NCI-H1930 (cell line): ENCODE measurements at places on chromosomes 7 and 10.
A peak's percentile ranks its signal among the peaks of the same experiment; 100 is the strongest.

- DNase-seq, result no peak
Observed at GRCh38 chr10:63542835-63543575, 21.8 kb downstream of the REEP3 start.

DNA sequence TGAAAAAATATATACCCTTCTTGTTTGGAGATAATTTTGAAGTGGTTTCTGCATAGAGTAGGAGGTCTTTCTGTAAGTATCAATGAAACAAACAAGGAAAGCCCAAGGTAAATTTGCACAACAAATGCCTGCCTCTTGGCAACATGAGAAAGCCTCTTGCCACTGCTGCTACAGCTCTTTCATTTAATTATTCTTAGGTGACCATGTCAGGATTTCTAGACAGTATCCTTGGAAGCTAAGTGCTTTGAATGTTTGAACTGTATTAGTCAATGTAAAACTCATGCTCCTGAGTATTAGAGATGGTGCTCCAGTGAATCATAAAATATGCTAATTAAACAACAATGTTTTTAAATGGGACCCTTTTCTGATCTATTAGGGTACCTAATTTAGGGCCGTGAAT, 81.2 kb upstream of the ITGB1 start:
- no peak for DNase-seq

- DNase-seq, result no peak
Observed at GRCh38 chr10:28845009-28845682, 167.8 kb downstream of the BAMBI start.

DNA sequence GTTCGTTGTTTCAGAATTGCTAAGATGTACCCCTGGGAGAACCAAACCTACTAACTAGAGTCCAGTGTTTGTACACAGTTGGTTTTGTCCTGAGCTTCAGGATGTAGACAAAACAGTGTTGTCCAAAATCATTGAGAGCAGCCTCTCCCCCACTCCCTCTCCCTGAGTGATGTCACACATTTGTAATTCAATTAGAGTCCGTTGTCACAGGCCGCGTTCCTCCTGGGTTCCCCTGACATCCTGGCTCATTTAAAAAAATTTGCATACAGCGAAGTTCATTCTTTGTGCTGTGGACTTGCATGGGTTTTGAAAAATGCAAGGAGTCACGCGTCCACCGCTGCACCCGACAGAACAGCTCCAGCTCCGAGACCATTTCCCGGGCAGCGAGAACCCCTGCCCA, 10.3 kb downstream of the GRIFIN start:
- no peak for DNase-seq

DNA sequence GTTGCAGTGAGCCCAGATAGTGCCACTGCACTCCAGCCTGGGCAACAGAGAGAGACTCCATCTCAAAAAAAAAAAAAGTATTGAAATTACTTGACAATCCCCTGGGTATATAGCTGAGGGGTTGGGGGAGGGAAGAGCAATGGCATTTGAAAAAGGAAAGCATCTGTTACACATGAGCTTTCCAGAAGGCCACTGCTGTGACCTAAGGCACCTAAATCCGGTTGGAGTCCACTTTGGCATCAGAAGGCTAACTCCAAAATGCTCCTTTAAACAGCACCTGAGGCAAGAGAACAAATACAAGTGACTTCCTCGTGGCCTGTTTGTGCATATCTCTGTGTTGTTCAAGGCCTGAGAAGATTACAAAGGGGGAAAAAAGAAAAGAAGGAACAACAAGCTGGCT, 74.8 kb upstream of the PALS2 start:
- DNase-seq, result no peak

DNA sequence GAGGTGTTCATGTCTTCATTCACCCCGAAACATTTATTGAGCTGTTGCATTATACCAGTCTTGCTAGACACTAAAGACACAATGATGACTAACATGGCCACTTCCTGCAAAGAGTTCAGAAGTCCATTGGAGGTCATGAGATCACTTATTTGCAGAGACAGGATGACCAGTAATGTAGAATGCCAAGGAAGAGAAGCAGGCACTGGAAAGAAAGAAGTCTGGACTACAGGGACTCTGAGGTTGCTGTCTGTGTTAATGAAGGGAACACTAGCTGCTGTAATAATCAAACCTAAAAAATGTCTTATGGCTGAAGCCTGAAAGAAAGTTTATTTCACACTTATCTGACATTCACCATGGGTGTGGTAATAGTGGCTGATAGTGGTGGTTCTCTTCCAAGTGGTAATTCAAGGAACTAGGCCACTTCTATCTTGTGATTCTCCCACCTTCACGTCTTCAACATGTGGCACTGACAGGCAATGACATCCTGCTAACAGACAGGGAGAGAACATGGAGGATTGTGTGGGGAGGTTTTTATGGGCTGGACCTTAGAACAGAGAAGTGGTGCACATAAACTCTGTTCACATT, 89.2 kb upstream of the MKLN1 start:
- DNase-seq, result no peak

DNA sequence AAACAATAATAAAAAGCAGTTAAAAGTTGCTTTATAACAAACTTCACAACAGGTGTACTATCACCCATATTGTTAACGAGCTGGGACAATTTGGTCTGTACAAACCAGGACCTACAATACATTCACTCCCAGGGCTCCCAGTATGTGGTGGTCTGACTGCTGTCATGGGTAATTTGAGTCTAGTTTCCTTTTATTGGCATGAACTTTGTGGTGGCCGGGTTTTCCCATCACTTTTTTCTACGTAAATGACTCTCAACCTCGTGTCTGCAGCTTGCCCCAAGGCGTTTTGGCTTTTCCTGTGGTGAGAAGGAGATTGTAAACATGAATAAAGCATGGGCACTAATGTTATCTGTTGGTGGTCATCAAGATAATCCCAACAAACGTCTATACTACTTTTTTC, 118.7 kb upstream of the CDK6 start:
- DNase-seq, result no peak

DNA sequence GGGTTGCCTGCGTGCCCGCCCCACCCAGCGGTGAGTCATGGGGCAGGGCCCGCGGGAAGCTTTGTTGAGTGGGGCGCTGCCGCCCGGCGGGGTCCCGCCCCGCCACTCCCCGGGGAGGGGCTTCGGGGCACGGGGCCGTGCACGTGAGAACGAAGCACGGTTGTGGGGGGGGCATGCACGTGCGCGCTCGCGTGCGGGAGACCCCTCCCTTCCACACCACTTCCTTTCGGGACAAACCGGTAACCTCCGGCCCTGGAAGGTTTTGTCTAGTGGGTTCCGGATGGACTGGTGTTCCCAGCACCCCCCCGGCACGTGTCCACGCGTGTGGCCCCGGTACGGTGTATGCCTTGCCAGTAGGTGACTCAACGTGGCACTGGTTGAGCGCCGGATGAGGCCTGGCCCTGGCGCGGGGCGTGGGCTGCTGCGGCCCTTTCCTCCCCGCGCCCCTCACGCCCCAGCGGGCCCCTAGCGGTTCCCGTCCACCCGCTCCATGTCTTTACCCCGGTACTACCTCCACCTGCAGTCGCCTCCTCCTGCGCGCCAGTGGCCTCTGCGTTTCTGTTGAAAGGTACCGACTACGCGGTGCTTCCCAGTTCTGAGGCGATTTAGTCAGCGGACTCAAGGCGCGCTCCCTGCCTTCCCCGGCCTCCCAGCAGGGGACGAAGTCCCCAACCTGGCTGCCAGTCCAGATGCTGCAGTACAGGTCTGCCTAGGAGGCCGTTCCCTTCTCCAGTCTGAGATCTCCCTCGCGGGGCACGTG, 3.1 kb downstream of the ADIRF start:
- DNase-seq, result peak; percentile 69

DNA sequence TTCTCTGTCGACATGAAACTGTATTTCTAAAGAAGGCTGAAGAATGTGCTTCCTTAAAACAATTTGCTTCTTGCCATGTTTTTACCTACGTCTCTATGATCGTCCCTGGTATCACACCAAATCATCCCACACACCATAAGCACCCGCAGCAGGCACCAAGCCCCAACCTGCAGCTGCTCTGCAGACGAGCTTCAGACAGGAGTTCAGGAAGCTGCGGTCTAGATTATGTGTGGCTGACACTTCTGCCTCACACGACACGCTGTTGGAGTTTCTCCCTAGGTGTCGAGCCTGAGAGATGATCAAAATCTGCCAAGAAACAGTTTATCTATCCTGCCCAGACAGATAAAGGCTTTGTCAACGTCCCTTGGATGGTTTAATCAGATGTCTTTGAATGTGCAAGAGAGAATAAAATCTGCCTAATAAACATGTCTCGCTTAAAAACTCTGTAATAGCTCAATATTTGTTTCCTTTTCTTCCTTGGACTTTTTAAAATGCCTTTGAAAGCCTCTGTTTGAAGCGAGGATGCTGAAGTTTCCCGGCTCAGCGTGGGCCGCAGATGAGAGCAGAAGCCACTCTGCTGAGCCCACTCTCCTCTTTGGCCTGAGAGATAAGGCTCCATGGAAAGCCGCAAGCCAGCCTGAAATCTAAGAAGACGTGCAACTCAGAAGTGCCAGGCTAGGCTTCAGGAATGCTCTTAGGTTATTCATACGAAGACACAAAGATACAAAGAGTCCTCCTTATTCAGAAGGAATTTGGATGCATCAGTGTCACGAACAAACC, 158.3 kb upstream of the PFKP start:
- no peak for DNase-seq
